Spleen (tissue), 13 donors: ENCODE measurements at places on chromosomes 11 and 22. TPM values are rescaled to one million over a fixed set of nuclear protein-coding genes. Genes with fewer than 3 reads are reported as not detected.

- no peak overlapping the region for H3K4me3 ChIP-seq
- no peak overlapping the region for H3K27ac ChIP-seq
- H3K36me3 ChIP-seq = peaks cover 23% of the 10 kb centered on the region
- DNase-seq = peak; percentile 6
- no peaks in the 10 kb centered on the region for H3K27me3 ChIP-seq
Measured at GRCh38 chr22:39410264-39410663, 10.7 kb downstream of the TAB1 start.

DNA sequence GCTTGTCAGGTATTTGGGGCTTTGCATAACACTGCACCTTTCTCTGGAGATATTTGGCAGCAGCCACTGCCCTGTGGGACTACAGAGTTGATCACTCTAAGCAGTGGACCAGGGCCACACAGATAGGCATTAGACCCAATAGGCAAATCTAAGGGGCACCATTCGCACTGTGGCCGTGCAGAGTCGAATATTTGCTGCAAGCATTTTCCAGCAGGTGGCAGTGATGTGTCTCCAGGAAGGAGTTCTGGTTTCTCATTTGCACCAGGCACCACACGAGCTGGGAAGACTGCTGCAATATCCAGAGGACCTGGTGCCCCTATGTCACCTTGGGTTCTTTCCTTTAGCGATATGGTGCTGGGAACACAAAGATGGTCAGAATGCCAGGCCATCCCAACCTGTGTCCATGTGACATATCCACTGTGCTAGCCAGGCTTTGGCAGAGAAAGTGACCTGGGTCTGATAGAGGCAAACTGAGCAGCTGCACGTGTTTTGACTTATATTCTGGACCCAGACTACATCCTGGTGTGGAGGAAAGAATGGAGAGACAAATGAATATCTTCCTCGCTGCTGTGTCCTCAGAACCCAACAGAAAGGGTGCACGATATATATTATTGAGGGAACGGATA lies 318.7 kb downstream of the BUD13 start:
- DNase-seq = no peak
- no peak overlapping the region for H3K27ac ChIP-seq
- H3K36me3 ChIP-seq = no peaks in the 10 kb centered on the region

The FBXO7 gene
- polyA plus RNA-seq = 55.9 TPM

DNA sequence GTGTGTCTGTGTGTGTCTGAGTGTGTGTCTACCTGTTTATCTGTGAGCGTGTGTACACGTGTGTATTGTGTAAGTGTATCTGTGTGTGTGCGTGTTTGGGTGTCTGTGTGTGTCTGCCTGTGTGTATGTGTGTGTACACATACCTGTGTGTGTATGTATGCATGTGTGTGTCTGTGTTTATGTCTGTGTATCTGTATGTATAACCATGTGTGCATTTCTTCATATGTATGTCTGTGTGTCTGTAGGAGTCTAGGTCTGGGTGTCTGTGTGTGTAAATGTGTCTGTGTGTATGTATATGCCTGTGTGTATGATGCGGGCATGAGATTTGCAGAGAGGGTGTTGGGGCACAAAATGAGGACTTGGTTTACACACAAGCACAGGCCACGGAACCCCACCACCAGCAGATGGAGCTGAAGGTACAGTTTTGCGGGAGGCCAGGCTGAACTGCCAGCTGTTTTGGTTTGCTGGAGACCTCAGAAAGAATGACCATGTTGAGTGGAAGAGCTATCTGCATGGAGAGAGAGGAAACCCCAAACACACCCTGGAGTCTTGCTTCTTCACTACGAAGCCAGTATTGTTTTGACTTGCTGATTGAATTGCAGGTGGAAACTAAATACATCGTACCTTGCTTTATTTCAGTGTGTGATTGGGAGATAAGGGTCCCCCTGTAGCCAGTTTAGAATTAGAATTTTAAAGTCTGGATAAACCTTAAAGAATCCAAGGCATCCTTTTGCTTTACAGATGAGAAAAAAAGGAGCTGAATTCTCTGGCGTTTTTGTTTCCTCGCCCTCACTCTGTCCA lies 497.2 kb downstream of the NTM start:
- DNase-seq = no peak
- no peak overlapping the region for H3K27ac ChIP-seq
- H3K27me3 ChIP-seq = no peaks in the 10 kb centered on the region
- H3K36me3 ChIP-seq = no peaks in the 10 kb centered on the region

The IFTAP gene
- polyA plus RNA-seq = 9.7 TPM

- DNase-seq = no peak
- no peaks in the 10 kb centered on the region for H3K4me1 ChIP-seq
- no peaks in the 10 kb centered on the region for H3K36me3 ChIP-seq
- H3K27me3 ChIP-seq = no peaks in the 10 kb centered on the region
- no peak overlapping the region for H3K4me3 ChIP-seq
Measured at GRCh38 chr11:35324183-35324886, 95.0 kb downstream of the SLC1A2 start.

DNA sequence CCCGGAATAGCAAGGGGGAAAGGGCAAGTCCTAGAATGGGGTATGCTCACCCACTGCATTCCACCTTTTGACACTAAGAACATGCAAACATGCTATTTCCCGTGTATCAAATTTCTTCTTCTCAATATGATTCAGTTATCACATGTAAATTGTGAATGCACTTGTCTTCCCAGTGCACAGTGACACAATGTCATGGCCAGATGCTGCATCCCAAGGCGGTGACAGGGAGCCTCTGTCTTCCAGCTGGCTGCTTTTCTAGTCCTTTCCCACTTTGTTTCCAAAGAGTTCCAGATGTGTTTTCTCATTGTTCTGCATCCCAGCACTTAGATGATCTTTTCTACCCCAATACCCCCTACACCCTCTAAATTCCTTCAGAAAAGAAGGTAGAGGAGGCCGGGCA lies 12.4 kb downstream of the SLC25A18 start:
- H3K27ac ChIP-seq = peak overlapping the region; percentile 67
- H3K4me1 ChIP-seq = no peaks in the 10 kb centered on the region
- no peaks in the 10 kb centered on the region for H3K36me3 ChIP-seq
- H3K27me3 ChIP-seq = no peaks in the 10 kb centered on the region
- DNase-seq = no peak

DNA sequence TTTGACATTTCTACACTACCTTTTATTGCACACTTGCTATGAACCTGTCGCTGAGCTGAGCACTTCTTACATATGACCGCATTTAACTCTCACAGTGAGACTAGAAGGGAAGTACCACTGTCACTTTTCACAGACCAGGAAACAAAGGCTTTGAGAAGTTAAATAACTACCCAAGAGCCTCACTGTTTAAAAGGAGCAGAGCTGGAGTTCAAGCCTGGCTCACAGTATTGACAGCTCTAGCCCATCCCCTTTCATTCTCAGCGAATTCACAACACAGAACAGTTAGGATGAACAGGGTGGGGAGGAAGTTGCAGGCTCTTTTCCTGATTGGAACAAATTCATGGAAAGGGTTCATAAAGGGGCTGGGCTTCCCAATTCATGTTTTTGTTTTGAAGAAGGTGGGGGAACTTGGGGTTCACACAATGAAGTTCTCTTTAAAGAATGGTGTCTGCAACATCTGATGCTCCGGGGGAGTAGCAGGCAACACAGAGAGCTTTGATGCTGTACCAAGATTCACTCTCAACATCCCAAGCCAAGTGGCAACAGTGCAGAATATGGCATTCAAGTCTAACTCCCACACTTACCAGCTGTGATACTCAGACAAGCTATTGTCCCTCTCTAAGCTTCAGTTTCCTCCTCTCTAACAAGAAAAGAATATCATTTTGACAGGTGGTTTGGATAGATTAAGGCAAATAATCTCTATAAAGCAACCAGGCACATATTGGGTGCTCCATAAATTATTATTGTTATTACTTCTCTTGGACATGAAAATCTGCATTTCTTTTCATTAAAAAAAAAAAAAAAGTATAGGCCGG lies 17.2 kb downstream of the SCGB1A1 start:
- no peaks in the 10 kb centered on the region for H3K27me3 ChIP-seq
- no peak overlapping the region for H3K27ac ChIP-seq
- no peaks in the 10 kb centered on the region for H3K36me3 ChIP-seq
- peaks cover 43% of the 10 kb centered on the region for H3K4me1 ChIP-seq

The CFAP68 gene
- polyA plus RNA-seq = 29.4 TPM

- DNase-seq = no peak
- H3K27ac ChIP-seq = no peak overlapping the region
- H3K36me3 ChIP-seq = no peaks in the 10 kb centered on the region
- H3K27me3 ChIP-seq = no peaks in the 10 kb centered on the region
- peaks cover 8% of the 10 kb centered on the region for H3K4me1 ChIP-seq
Measured at GRCh38 chr11:115869780-115870431, 365.7 kb upstream of the CADM1 start.

The APOBEC3C gene
- 42.8 TPM for polyA plus RNA-seq

DNA sequence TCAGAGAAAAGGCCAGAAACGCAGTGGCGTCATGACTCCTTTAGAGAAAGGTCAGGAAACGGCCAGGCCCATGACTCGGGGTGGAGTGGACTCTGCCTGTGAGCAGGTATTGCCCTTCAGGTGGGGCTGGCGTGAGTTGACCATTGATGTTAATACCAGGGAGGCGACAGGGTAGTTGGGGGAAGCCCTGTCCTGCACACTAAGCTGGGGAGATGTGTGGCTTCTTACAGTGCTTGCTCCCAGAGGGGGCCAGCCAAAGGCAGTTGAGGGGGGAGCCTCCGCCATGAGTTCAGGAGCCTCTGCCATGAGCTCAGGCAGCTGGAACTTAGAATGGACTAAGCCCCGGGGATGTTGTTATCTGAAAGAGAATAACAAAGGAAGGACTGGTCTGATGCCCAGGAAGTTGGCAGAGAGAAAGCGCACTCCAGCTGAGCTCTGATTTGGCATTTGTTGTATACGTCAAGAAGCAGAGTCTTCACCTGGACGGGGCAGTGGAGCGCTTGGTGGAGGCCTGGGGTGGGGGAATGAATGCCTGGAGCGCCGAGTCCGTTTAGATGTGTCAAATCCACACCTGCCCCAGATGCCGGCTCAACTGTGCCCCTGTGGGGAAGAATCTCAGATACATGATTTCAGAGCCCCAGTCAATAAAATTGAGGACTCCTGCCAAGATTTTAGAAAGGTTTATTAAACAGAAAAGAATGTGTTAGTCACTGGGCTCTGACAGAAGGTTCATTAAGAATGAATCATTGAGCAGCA lies 222.5 kb downstream of the TBC1D22A start:
- H3K4me3 ChIP-seq = no peak overlapping the region
- no peaks in the 10 kb centered on the region for H3K4me1 ChIP-seq
- H3K27me3 ChIP-seq = no peaks in the 10 kb centered on the region
- no peak for DNase-seq

GRCh38 chr11:121347813-121348212 lies 55.2 kb downstream of the SC5D start:
- peaks cover 4% of the 10 kb centered on the region for H3K4me1 ChIP-seq
- H3K4me3 ChIP-seq = no peak overlapping the region
- no peaks in the 10 kb centered on the region for H3K27me3 ChIP-seq
- H3K27ac ChIP-seq = no peak overlapping the region
- no peaks in the 10 kb centered on the region for H3K36me3 ChIP-seq
- no peak for DNase-seq

DNA sequence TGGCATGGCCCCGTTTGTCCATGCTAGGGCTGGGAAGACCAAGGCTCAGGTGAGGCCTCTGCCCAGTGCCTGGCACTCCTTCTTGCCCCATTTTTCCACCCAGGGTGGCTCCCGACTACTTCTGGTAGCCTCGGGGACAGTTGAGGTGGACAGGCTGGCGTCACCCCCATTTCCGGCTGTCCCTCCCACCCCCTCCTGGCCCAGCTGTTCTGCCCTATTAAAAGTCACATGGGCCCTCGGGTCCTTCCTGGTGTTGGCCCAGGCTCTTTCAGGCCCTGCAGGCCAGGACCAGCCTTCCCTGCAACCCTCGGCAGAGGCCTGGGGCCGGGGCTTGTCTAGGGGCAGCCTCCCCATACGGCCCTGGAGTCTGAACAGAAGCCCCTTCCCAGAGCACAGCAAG lies 9.5 kb downstream of the CD81 start:
- peak; percentile 82 for DNase-seq
- no peaks in the 10 kb centered on the region for H3K27me3 ChIP-seq
- H3K4me3 ChIP-seq = no peak overlapping the region

The PTPRCAP gene
- polyA plus RNA-seq = 479 TPM

DNA sequence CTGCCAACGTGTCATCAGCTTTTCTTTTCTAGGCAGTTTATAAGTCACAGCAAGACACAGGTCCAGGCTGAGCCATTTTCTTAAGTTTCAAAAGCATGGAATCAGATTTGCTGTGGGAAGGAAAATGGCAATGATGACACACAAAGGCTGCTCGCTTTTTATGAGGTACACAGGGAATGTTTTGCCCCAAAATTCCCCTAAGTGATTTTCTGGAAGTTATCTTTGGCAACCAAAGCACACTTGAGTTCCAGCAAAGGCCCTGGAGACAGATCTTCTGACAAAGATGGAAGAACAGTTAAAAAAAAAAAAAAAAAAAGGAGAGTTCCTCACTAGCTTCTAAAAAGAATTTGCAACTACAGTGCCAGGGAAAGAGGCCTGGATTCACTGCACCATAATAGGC lies 260.8 kb downstream of the LARGE1 start:
- no peak overlapping the region for H3K4me3 ChIP-seq
- no peaks in the 10 kb centered on the region for H3K4me1 ChIP-seq
- no peaks in the 10 kb centered on the region for H3K27me3 ChIP-seq
- no peaks in the 10 kb centered on the region for H3K36me3 ChIP-seq
- DNase-seq = no peak
- H3K27ac ChIP-seq = no peak overlapping the region

DNA sequence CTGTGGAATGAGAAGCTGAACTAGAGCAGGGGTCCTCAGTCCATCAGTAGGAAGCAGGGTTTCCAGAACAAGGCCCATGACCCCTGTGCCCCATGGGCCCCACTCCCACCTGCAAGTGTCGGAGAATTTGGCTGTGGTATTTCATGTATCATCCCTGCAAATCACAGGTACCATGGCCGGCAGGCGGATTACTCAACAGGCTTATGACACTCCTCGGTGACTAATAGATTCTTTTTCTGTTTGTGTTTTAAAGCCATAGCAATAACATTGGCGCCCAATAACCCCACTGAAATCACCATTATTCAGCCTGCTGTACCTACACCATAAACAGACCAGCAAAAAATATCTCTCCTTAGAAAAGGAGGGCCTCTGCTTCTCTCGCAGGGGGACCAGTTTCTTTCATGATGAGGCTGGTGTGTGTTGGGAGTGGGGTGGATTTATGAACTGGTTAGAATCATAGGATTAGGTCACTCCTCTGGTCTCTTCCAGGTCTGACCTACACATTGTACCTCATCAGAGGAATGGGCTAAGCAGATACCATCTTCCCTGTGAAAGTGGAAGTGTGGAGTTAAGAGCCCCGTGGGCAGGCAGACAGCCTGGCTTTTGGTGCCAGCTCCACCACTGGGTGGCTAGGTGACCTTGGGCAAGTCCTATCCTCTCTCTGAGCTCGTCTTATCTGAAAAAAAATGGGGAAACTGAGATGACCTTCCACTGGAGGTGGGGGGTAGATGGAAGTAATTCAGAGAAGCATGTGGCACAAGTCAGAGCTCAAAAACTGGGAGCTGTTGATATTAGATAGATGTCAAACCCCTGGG lies 60.2 kb upstream of the WNT11 start:
- no peaks in the 10 kb centered on the region for H3K36me3 ChIP-seq
- no peaks in the 10 kb centered on the region for H3K4me1 ChIP-seq
- no peak overlapping the region for H3K4me3 ChIP-seq
